NCI-H446 (cell line): ENCODE measurements at places on chromosomes 3 and 15.

GRCh38 chr15:60352525-60352924, 45.3 kb downstream of the ANXA2 start:
- no peak for DNase-seq

DNA sequence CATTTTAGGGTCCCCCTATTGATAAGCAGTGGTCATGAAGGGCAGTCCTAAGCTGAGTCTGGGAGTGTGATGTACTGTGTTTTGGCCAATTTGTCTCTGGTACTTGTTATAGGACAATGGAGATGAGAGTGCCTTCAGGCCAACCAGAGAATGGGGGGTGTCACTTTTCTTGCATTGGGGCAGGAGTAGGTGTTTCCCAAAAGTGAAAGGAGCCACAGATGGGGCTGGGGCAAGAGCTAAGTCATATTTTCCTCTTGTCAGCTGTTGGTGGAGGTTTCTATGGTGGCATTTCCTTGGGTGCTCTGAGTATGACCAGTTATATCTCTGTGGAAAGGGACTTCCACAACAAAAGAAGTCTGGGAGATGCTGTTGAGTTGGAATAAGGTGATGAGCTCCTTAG, 24.7 kb upstream of the BSN start:
- no peak for DNase-seq

DNA sequence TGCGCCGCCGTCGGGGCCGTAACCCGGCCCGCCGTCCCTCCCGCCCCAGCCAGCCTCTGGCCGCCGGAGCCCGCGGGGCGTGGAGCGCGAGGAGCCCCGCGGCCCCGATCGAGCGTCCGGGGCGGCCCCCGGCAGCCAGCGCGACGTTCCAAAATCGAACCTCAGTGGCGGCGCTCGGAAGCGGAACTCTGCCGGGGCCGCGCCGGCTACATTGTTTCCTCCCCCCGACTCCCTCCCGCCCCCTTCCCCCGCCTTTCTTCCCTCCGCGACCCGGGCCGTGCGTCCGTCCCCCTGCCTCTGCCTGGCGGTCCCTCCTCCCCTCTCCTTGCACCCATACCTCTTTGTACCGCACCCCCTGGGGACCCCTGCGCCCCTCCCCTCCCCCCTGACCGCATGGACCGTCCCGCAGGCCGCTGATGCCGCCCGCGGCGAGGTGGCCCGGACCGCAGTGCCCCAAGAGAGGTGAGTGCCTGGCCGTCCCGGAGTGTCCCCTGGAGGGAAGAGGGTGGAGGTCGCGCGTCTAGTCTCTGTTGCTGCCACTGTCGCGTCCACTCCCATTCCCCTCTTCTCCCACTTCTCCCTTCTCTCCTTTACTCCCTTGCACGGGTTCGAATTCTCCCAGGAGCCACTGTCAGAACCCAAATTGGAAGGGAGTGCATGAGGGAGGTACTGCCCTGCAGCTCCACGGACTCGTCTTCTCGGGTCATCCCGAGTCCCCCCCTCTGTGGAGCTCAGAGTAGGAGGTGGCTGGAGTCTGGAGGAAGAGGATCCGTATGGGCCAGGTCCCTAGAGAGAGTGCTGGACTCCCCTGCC, 585 bp downstream of the CSK start:
- DNase-seq, result no peak

GRCh38 chr3:41304593-41304992, 105.3 kb downstream of the CTNNB1 start:
- DNase-seq, result peak; percentile 80

DNA sequence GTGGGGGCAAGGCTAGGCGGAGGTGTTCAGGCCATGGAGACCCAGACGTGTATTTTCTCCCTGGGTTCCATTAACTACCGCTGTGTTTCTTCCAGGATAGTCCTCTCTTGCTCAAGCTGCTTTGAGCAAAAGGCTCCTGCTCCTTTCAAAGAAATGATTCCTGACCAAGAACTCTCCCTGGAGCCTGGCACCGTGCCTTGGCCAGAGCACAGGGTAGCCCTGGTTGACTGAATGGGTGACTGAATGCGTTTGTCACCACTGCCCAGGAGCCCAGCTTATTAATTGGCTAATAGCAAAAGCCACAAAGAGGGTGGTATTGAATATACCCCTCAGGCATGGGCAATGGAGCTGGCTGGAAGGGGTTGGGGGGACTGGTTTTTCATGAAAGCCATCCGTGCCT, 13.9 kb downstream of the RASGRF1 start:
- no peak for DNase-seq
